Fibroblast of skin of back (primary cell): ENCODE measurements at places on chromosomes 13 and 19.

- DNase-seq: peak; percentile 11
Observed at GRCh38 chr19:41705393-41706174, 2.8 kb upstream of the CEACAM5 start.

- DNase-seq: no peak
Observed at GRCh38 chr19:41245843-41246242, 18.3 kb upstream of the HNRNPUL1 start.

GRCh38 chr19:51803967-51804366 lies 9.0 kb downstream of the FPR3 start:
- no peak for DNase-seq

GRCh38 chr19:46730595-46730994 lies 13.7 kb upstream of the PRKD2 start:
- DNase-seq: no peak

- DNase-seq: peak; percentile 15
Observed at GRCh38 chr13:40187841-40188591, 478.4 kb downstream of the FOXO1 start.

GRCh38 chr13:102846261-102847015 lies 606 bp downstream of the ERCC5 start:
- peak; percentile 20 for DNase-seq

GRCh38 chr19:5652261-5652660 lies 28.1 kb downstream of the MICOS13 start:
- DNase-seq: no peak

DNA sequence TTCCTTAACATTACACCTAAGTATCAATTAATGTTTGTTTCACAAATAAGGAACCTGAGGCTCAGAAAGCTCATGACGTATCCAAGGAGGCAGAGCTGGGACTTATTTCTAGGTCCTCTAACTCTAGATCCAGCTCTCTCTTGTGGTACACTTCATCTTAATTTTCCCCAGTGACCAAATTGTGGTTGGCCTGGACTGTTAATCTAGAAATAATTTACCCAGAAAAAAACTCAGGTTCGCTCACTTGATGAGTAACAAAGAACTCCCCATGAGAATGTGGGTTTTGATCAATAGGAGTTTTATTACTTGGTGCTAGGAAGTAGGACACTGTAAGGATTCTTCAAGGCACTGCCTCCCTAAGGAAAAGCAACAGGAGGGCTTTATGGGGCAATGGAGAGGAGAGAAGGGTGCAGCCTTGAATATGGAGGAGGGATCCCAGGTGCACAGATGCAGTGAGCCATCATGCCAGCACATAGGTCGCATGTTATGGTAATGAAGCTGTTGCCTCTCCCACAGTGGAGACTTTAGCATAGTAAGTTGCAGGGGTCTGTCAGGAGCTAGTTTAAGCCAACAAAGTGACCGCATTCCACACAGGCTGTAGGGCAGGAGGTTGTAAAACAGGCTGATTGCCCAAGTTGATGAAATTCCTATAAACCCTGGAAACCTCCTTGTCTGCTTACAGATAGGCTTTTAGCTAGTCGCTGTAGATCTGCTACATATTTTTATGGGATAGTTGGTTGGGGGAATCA lies 14.7 kb downstream of the RAP2A start:
- no peak for DNase-seq

DNA sequence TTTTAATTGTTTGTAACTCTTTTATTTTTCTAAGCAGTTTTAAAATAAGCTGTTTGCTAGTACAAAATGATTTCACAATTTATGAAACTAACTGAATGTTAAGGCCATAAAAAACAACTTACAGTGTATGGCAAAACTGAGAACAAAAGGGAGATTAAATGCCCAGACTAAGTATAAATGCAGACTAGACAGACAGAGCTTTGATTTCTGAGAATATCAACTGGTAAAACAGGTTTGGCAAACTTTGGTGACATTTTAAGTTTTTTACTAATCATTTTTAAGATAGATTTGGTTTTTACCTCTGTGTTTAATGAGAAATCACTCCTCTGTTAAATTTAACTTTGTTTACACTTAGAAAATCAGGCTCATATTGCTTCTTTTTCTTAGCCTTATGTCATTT lies 127.5 kb upstream of the KLF5 start:
- DNase-seq: no peak

GRCh38 chr13:41568143-41568971 lies 111.0 kb downstream of the RGCC start:
- DNase-seq: no peak

DNA sequence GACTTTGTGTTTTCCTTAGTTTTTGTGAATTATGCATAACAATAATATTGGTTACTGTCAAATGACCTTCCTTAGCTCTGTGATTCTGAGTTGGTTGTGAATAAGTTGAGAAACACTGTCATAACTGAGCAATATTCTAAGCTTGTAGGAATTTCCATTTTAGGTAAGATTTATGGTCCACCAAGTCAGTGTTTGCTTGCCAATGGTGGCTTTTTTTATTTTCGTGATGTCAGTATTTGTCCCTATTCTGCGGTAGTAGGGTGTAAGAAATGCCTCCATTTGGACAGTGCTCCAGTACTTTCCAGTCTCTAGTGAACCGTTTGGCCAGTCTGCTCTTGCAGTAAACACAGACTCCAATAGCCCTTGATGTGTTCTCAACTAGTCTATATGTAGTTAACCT lies 94.7 kb downstream of the FRY start:
- DNase-seq: peak; percentile 68

DNA sequence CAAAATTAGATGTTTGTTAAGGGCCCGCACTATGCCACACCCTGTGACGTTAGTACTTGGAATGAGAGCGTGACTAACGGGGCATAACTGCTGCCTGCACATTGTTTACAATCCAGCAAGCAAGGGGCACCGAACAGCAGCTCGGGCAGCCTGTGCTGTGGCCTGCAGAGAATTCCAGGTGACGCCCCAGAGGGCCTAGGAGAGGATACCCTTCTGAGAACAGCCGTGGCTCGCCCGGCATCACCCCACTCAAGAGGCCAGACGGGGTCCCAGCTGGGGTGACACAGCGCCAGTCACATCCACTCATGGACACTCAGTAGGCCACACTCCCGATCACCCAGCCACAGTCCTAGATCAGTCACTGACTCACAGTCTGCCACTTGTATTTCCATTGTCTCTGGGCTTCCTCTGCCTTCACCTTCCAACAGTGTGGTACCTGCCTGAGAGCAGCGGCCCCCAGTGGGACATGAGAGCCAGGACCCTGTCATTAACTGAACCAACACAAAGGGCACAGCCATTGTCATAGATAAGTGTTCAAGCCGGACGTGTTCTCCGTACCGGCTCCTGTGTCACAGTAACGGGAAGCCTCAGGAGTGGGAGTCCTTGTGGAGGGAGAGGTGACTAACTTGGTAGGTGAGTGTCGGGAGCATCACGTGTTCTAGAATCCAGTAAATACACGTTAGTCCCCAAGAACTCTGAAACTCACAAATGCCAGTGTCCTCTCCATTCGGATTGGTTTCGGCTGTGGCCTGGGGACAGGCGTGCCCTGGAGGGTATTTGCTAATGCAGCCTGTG lies 7.5 kb downstream of the ZNF331 start:
- DNase-seq: peak; percentile 69

DNA sequence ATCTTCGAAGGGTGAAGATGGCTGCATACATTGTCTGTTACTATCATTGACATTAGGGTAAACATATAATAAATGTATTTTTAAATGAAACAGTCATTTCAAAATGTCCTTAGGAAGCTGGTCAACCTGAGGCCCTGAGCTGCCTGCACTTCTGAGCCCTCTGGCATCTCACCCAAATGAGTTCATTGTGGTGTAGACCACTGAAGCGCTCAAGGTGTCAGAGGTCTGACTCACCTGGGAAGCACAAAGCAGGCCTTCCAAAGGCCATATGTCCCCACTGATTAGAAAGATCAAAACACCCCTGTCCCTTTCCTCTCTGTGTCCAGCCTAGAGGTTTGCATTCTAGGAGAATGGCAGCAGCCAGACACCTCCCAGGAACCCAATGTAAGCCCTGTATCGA lies 59.6 kb downstream of the COL4A2 start:
- no peak for DNase-seq

GRCh38 chr13:21719463-21719862 lies 48.6 kb downstream of the FGF9 start:
- no peak for DNase-seq

DNA sequence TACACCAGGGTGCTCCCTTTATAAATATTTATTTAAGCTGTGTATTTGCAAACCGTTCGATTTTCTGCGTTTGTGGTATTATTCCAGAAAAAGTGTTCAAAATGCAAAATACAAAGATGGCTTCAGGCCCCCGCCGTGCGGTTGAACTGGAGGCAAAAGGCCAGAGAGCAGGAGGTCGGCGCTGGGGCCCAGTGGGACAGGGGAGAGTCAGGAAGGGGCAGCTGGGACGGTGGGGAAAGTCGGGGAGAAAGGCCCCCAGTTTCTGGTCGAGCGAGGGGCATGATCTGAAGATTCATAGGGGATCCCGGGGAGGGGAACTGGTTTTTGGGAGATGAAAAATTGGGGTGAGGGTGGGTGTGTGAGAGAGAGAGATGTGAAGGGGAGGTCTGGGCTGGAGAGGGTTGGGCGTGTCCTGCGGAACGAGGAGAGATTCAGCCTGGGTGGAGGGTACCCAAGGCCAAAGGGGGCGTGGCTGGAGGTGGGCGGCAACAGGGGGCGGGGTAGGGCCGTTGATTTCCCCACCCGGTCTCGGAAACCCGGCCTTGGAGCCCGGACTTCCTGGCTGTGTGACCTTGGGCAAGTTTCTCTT lies 678 bp downstream of the ISOC2 start:
- peak; percentile 76 for DNase-seq

DNA sequence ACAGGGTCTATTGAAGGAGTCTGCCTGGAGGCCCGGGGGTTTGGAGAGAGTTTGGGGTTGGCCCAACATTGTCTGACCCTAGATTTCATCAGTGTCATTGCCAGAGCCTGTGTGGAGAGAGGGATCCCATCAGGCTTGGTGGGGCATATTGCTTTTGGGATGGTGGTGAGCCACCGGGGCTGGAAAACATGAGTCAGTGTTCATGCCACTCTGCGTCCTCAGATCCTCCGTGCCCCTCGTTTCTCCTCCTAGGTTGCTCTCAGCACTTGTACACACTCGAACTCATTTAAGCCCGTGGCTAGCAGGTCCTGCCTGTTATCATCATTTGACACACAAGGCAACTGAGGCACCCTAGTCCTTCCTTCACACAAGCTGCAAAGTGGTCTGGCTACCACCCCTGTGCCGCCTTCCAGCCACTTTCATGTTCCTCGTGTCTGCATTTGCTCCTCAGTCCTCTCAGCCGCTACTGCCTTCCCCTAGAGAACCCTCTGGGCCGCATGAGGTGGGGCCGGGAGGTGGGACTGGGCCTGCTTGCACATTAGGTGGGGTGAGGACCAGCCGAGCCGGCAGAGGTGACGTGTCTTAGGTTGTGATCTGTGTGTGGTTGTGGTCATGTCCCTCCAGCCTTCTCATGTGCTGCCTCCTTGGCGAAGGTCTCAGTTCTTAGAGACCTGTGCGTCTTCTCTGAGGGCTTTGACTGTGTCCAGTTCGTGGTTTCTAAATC lies 3.6 kb downstream of the NACC1 start:
- DNase-seq: no peak

GRCh38 chr13:50238922-50239321 lies 223.7 kb downstream of the KCNRG start:
- no peak for DNase-seq
